Activated CD4-positive, alpha-beta T cell treated with anti-CD3 and anti-CD28 coated beads, Interleukin-2, Interleukin-4, amounts not matched to agents 100 ng/mL and 50 ng/mL, durations not matched to agents 16 hours and 8 hours (primary cell): ENCODE measurements at places on chromosomes 16 and 17.

GRCh38 chr17:62765351-62765750, 42.8 kb downstream of the MARCHF10 start:
- DNase-seq: no peak

GRCh38 chr17:5330981-5331380, 48.9 kb downstream of the RABEP1 start:
- DNase-seq: no peak

- no peak for DNase-seq
These were observed 7.6 kb upstream of the ARHGAP27 start for GRCh38 chr17:45440161-45440778.

DNA sequence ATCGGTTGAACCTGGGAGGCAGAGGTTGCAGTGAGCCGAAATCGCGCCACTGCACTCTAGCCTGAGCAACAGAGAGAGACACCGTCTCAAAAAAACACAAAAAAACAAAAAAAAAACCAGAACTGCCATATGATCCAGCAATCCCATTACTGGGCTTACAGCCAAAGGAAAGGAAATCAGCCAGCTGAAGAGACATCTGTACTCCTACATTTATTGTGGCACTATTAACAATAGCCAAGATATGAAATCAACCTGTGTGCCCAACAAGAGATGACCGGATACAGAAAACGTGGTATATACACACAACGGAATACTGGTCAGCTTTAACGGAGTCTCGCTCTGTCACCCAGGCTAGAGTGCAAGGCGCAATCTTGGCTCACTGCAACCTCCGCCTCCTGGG, 14.6 kb downstream of the FANCA start:
- no peak for DNase-seq

- no peak for DNase-seq
These were observed 106.5 kb upstream of the METRNL start for GRCh38 chr17:82972836-82973372.

GRCh38 chr16:54143934-54144571, 142.5 kb downstream of the IRX3 start:
- DNase-seq: no peak

DNA sequence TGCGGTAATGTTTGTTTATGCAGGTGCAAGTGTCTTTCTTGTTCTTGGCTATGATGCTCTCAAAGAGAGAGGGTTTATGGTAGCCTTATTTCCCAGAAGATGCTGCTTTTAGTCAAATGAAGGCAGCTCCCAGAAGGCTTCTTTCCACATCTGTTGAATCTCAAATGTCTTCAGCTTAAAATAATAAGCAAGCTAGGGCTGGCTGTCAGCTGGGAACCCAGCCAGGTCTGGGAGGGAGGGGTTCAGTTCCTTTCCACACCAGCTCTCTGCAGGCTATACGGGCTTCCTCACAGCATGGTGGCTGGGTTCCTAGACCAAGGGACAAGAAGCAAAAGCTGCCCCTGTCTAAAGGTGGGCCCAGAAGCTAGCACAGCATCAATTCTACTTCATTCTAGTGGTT, 47.4 kb upstream of the ATF7IP2 start:
- no peak for DNase-seq

DNA sequence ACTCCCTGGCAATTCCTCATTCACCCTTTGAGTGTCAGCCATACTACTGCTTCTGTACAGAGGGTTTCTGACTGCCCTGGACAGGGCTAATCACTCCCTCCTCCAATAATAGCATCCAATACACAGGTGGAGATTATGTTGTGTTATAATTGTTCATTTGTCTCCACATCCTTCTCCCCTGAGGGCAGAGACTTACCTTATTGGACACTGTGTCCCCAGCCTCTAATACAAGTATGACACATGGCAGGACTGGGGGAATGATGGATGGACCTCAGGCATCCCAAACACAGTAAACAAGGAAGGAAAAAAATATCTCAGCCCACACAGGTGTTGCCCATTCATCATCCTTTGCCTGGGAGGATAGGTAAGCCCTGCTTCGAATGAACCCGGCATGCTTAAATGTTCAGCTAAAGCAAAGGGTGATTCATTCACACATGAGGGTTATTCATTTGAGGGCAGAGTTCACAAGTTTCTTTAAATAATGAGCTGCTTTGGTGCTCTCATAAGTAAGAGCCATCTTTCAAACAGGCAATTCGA, 34.8 kb downstream of the MMD start:
- DNase-seq: no peak

DNA sequence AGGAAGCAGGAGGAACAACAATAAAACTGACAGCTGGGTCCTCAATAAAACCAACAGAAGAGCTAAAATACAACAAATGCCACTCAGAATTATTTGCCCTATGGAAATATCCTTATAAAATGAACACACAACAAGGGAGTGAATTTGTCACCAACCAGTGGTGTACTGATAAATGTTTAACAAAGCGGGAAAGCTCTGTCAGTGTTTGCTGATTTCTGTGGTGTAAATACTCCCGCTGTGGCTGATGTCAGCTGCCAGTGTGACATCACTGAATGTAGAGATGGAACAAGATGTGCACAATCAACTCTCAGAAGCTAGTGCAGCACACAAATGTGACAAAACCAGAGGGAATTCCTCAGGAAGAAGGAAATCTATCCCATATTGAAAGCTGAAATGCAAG, 51.9 kb downstream of the CDYL2 start:
- no peak for DNase-seq

GRCh38 chr17:75571197-75571884, 16.3 kb upstream of the MYO15B start:
- no peak for DNase-seq

- no peak for DNase-seq
These were observed 39.3 kb upstream of the TAC4 start for GRCh38 chr17:49887086-49887743.

DNA sequence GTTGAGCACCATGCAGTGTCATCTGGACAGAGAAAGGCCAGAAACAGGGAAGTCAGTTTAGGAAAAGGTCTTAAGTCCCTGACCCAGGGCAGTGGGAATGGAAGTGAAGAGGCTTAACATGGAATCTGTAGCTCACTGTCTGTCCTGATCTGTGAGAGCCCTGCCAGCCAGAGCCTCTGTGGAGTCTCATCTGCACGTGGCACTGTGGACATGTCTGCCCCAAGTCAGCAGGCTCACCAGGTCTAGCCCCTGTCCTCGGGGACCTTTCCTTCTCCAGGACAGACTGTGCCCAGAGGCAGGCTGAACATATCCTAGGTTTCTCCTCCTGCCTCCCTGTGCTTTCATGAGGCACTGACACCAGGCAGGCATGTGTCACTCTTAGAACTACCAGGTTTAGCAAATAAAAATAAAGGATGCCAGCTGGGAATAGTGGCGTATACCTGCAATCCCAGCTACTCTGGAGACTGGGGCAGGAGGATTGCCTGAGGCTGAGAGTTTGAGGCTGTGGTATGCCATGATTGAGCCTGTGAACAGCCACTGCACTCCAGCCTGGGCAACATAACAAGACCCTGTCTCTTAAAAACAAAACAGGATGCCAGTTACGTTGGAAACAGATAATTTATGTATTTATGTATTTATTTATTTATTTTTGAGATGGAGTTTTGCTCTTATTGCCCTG, 22.4 kb downstream of the UNK start:
- no peak for DNase-seq

- DNase-seq: no peak
These were observed 70.6 kb downstream of the BCAS3 start for GRCh38 chr17:60748204-60748603.

- no peak for DNase-seq
These were observed 3.1 kb downstream of the GLG1 start for GRCh38 chr16:74603848-74604247.

- DNase-seq: no peak
These were observed 16.5 kb downstream of the SNF8 start for GRCh38 chr17:48927978-48928745.

GRCh38 chr16:72852421-72852820, 195.5 kb downstream of the ZFHX3 start:
- no peak for DNase-seq
